ENCODE measurements at places on chromosomes 1 and 21.

DNA sequence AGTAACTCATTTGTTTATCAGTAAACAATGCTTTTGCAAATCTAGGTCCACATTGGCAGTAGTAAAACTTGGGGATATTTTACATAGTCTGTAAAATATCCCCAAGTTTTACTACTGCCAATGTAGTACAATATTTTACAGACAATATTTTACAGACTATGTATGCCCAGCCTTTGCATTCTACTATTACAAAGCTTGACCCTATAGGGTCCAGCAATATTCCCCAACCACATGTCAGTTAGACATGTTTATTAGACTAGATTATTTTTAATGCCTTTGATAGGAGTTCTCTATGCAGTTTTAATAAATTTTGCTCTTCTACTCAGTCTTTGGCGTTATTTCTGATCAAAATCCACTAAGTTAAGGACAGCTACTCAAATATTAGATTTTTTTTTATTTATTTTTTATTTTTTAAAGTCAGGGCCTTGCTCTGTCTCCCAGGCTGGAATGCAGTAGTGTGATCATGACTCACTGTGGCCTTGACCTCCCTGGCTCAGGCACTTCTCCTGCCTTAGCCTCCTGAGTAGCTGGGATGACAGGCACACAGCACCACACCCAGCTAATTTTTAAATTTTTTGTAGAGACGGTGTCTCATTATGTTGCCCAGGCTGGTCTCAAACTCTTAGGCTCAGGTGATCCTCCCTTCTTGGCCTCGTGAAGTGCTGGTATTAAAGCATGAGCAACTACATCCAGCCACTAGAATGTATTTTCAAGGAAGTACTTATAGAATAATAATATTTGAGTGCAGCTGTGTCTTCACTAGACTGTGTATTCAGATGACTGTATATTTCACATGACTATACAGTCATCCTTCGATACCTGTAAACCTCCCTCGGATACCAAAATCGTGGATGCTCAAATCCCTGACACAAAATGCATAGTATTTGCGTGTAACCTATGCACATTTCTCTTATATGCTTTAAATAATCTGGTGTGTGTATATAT lies 19.8 kb downstream of the MIER1 start:
- DNase-seq, result peak; percentile 45

DNA sequence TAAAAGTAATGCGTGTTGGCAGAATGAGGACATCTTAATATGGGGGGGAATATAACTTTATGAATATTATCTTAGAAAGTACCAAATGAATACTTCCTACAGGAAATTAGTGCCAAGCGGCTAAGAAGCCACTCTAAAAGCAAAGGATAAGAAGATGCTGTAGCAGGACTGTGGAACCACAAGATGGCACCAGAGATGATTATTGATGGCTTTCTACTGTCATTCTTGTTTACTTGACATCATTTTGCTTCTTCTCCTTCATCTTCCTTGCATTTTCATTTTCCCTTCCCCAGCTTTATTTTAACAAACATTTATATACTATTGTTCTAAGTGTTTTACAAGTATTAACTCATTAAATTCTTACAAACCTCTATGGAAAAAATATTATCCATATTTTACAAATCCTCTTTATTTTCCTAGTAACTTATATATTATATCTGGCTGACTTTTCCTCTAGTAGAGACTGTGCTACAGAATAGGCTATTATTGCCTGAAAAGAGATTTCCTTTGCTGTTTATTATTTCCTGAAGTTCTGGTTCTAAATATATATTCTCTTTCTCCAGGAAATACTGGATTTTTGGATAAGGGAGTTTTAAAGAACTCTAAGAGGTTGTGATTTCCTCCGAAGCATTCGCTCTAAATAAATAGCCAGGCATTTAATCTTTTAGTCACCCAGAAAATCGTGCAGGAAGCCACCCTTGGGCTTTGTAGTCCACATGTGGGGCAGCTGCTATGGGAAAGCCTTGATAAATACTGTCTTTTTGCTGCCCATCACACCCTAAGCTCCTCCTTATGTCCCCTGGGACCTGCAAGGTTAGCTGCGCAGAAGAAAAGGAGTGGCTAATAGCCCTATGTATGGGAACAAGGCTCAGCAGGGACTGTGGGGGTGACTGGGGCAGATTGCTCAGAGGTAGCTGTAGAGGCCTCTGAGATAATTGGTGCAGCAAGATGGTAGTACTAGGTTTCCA lies 69.8 kb downstream of the TPR start:
- no peak for DNase-seq

DNA sequence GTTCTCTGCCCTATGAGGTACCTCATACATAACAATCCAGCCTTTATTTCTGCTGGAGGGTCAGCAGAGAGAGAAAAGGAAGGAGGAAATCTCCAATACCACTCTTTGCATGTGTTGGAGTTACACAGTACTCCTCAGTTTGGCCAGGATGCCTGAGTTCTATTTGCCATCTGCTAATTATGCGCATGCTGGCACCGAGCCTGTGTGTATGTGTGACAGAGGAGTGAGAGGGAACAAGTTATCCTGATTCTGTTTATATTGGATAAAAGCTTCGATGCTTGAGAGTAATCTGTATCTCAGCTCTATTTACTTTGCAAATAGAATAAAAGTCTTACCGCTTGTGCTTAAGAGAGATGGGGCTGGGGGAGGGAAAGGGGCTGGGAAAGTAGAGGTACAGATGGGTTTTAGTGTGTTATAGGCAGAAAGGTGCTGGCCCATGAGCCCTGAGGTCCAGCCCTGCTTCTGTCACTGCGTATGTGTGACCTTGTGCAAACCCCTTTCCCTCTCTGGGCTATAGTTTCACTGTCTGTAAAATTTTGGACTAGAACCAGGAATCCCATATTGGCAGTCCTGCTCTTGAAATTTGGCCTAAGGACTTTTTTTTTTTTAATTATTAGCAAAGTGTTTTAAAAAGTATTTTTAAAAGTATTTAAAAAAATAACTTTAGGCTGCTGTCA lies 54.5 kb upstream of the PLXNA2 start:
- peak; percentile 89 for DNase-seq

DNA sequence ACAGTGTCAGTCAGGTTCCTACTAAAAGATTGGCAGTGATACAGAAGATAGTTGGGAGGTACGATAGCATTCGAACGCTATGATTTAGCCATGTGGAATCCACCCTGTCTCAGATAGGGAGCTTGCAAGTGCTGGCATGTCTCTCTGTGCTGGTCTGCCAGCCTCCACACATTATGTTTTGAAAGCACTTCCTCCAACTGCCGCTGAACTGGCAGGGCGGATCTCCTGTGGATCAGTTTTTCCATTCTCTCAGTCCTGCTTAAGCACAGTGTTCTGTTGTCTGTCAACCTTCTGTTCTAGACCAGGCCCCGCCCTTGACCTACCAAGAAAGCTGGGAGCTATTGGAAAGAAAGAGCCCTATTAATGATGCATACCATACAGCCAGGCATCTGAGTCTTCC lies 65.5 kb upstream of the PALMD start:
- DNase-seq, result no peak

GRCh38 chr1:97412737-97413136 lies 508.1 kb downstream of the DPYD start:
- DNase-seq, result no peak

GRCh38 chr1:175901076-175901836 lies 157.9 kb upstream of the TNR start:
- DNase-seq, result no peak

GRCh38 chr1:208421486-208421885 lies 177.3 kb upstream of the PLXNA2 start:
- DNase-seq, result no peak

- DNase-seq, result peak; percentile 51
Observed at GRCh38 chr21:36194024-36194423, 37.4 kb downstream of the DOP1B start.

- no peak for DNase-seq
Observed at GRCh38 chr1:34582356-34582755, 172.5 kb upstream of the GJB5 start.

DNA sequence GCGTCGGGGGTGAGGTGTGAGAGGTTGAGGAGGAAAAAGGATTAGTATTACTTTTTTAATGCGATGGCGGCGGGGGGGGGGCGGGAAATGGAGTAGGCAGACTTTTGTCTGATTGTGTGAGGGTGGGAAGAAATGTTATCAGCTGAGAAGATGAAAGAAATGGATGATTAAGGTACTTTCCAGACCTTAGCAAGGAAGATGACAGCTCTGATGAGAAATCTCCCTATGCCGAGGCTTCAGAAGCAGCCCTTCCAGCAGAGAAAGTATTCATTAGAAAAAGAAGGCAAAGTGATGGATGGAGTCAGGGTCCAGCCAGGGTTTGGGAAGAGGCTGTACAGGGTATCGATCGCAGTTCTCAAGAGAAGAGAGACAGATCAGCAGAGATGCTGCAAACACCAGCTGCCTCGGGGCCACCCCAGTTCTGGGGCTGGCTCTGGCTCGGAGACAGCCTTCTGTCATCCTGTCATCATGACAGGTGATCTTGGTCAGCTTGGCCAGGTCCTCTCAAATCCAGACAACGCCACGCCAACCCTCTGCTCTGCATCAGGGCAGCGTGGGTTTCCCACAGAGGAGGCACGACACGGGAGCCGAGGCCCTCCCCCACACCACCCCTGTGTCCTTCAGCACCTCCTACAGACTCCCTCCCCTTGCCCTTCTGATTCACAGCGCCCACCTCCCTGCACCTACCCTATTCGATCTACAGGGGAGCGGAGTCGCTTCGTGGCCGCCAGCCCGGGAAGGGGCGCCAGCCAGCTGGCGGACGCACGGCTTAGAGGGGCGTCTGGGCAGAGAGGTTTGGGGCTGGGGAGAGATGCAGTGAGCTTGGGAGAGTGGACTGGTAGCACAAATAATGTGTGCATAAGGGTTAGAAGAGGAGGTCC lies 674 bp upstream of the ATXN7L2 start:
- no peak for DNase-seq

GRCh38 chr1:168317309-168317708 lies 36.6 kb downstream of the TBX19 start:
- no peak for DNase-seq

DNA sequence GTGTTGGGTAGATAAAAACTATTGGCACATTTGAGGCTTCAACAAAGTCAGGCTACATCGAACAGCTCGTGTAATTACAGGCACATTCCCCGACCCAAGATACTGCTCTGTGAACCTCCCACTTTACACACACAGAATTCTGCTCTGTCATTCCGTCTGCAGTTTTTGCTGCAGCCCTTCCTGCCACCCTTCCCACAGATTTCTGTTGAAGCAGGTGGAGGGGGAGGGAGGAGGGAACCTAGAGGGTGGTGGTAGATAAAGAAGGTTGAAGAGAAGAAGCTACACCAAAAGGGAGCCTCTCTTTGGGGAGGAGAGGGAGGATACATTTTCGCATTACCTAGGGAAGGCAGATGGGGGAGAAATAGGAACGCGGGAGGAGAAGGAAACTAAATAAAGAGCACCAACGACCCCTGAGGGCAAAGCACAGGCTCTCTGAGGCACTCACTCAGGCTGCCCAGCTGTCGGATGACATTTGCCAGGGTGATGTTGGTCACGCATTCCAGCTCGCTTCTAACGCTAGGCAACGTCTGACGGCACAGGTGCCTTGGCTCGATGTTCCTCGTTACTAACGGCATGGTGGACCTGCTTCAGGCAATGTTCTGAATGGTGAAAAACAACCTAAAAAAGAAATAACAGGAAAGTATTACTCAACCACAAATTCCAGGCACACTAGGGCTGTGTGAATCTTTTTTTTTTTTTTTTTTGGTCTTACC lies 36.0 kb downstream of the GPR3 start:
- DNase-seq, result no peak

DNA sequence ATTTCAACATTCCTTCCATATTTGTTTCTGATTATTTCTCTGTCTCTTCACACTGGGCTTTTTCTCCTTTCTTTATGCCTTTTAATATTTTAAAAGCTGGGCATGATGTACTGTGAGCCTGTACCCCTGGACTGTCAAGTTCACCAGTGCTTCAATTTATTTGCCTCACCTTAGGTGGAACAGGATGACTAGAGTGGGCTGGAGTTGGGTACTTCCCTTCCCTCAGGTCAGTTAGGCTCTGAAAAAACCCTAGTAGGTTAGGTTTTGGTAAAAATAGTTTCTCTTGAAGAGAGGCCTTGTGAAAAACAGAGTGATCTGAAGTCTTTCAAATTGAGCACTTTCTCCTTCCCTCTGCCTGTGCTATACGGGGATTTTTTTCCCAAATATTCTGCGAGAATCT lies 163.0 kb upstream of the LYPLAL1 start:
- no peak for DNase-seq

DNA sequence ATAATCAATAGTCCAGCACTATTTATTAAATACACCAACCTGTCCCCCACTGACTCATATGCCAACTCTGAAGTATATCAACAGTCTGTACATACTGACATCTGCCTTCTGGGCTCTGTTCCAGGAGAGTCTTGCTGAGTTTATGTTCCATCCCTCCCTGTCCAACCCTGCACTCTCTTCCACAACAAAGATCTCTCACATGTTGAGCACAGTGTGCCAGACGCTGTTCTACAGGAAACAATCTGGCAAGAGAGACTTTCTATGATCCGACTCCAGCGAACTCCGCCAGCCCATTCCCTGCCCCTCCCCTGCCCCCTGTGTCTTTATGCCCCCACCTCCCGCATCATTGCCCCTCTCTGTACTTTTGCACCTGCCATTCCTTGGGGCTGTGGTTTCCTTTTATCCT lies 3.4 kb downstream of the LACTBL1 start:
- peak; percentile 62 for DNase-seq

GRCh38 chr1:30704765-30705509 lies 18.4 kb downstream of the MATN1 start:
- DNase-seq, result no peak

GRCh38 chr1:108610073-108610472 lies 50.2 kb downstream of the EEIG2 start:
- DNase-seq, result peak; percentile 86

DNA sequence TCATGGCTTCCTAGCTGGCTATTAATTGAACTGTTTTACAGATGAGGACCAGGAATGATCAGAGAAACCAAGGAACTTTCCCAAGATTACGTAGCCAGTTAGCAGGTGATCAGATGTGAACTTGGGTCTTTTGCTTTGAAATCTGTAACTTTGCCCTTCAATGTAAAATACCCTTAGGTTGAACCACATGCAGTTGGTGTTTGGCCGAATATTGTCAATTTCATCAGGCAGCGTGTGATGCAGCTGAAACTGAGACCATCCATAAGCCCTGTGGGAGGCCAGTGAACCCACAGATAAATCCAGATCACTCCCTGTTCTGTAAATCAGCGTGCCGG lies 150.8 kb downstream of the ETS2 start:
- DNase-seq, result no peak

GRCh38 chr1:233518344-233518743 lies 95.6 kb upstream of the KCNK1 start:
- DNase-seq, result no peak

GRCh38 chr1:214934045-214934444 lies 148.5 kb upstream of the KCNK2 start:
- no peak for DNase-seq
